Activated CD8-positive, alpha-beta memory T cell treated with anti-CD3 and anti-CD28 coated beads for 48 hours (primary cell): ENCODE measurements at places on chromosomes 6 and 20.

GRCh38 chr6:29964887-29965562, 22.7 kb downstream of the HLA-A start:
- no peak for DNase-seq

- DNase-seq = no peak
Observed at GRCh38 chr6:131283466-131284175, 148.4 kb downstream of the AKAP7 start.

- no peak for DNase-seq
Observed at GRCh38 chr6:100622907-100623692, 158.4 kb upstream of the SIM1 start.

- DNase-seq = no peak
Observed at GRCh38 chr6:111441678-111442243, 41.3 kb downstream of the REV3L start.

- DNase-seq = no peak
Observed at GRCh38 chr6:167861424-167861823, 34.7 kb downstream of the AFDN start.

DNA sequence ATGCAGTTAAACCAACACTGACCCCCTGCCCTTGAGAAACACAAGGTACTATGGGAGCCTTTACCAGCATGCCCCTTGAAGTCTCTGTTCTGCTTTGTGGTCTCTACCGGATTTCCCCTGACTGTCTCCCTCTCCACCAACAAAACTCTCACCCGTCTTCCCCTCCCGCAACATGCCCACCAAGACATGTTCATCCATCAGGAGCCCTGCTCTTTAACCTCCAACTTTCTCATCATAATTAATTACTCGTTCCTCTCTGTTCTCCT, 1.1 kb downstream of the ZNF165 start:
- DNase-seq = no peak

GRCh38 chr6:34128045-34128444, 17.8 kb downstream of the GRM4 start:
- no peak for DNase-seq

DNA sequence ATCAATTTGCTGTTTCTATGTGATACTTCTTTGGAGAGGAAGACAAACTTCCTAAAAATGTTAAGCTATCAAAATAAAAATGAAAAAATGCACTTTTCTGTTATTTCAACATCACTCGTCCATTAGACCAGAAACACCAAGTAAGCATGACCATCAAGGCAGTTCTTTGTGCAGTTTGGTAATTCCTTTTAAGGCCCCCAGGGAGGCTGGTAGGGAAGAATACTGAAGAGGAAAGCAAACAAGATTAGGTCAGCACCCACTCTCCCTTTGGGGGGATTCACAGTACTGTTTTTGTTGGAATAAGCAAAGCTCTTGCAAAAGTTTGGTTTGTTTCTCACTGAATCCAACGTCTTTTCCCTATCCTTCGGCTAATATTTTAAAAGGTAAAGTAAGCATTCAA, 206.8 kb upstream of the SLC35B3 start:
- no peak for DNase-seq

DNA sequence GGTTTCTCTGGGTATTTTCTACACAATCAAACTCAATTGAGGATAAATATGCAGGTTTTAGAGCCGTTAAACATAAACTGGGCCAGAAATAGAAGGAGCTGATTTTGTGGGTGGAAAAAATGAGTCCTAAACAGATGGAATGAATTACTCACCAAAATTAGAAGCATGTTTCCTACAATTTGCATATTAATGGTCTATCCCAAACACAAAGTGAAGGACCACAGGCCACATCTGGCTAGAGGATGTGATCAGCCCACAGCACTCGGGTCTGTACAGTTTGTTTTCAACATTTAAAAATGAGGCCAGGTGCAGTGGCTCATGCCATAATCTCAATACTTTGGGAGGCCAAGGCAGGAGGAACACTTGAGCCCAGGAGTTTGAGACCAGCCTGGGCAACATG, 296.3 kb downstream of the PREX1 start:
- DNase-seq = no peak

- DNase-seq = no peak
Observed at GRCh38 chr6:408599-409102, 17.1 kb downstream of the IRF4 start.

- DNase-seq = no peak
Observed at GRCh38 chr6:42366999-42367352, 84.8 kb downstream of the TRERF1 start.

- DNase-seq = no peak
Observed at GRCh38 chr6:47235964-47236760, 73.5 kb downstream of the TNFRSF21 start.

GRCh38 chr6:35808688-35809087, 3.5 kb downstream of the LHFPL5 start:
- DNase-seq = no peak

GRCh38 chr20:36085686-36086267, 68.8 kb upstream of the EPB41L1 start:
- no peak for DNase-seq

- DNase-seq = no peak
Observed at GRCh38 chr20:52747845-52748284, 224.3 kb upstream of the TSHZ2 start.

GRCh38 chr6:10194816-10195672, 219.8 kb downstream of the TFAP2A start:
- DNase-seq = no peak

DNA sequence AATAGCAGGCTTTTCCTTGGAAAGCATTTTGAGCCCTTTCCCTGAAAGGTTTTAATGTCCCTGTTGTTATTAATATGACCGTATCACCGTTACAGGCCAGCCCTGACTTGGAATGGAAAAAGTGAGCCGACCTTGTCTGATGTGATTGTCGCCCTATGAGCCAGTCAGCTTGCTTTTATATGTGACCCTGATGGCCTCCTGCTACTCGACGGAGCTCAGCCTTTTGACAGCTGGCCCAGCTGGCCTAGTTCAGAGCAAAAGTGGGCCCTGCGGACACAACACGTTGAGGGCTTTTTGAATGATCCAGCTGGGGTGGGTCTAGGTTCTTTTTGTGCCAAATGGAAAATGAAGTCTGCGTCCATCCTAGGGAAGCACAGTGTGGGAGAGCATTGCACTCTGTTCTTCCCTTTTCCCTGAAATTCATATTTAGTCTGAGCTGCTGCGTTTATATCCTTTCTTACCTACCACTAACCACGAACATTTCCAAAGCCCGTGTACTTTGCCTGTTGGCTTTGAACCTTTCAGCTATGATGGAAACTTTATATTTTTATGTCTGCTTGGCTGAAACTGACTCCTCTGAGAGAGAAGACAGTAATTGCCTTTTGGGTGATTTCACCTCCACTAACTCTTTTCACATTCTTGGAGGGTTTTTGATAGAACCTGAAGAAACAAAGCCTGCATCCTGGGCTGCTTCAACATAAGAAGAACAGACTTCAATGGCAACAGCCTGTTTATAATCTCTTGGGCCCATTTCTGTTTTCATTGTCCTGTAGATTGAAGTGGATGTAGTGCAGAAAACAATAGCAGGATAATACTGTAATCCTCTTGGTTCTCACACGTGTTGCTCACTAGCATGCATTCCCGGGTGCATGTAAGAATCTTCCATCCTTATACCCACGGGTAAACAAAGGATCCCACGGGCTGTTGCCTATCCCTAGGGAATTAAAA, 121.8 kb upstream of the HDGFL1 start:
- no peak for DNase-seq

DNA sequence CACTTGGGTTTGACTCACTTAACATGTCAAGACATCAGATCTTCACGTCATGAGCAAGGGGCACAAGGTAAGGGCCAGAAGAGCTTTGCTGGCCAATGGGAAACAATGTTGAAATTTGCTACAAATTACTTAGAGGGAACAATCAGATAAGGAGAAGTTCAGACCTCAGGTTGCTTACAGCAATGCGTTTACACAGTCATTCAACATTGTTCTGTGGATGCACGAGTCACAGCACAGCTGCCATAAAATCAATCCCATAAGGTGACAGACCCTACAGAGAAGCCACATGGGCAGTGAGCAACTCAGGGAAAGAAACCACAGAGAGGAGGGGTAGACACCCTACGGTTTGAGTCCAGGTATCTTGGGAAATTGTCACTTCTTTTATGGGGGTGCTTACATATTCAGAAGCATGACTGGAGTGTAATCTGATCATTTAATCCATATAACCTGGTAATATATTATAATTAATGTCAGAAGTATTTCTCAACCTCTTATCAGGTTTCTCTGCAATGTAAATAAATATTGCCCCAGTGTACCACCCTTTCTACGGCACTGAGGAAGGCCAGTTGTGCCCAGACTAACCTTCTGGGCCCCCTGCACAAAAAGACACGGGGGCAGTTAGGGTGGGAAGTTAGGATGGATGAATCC, 2.3 kb upstream of the SLC22A2 start:
- no peak for DNase-seq

DNA sequence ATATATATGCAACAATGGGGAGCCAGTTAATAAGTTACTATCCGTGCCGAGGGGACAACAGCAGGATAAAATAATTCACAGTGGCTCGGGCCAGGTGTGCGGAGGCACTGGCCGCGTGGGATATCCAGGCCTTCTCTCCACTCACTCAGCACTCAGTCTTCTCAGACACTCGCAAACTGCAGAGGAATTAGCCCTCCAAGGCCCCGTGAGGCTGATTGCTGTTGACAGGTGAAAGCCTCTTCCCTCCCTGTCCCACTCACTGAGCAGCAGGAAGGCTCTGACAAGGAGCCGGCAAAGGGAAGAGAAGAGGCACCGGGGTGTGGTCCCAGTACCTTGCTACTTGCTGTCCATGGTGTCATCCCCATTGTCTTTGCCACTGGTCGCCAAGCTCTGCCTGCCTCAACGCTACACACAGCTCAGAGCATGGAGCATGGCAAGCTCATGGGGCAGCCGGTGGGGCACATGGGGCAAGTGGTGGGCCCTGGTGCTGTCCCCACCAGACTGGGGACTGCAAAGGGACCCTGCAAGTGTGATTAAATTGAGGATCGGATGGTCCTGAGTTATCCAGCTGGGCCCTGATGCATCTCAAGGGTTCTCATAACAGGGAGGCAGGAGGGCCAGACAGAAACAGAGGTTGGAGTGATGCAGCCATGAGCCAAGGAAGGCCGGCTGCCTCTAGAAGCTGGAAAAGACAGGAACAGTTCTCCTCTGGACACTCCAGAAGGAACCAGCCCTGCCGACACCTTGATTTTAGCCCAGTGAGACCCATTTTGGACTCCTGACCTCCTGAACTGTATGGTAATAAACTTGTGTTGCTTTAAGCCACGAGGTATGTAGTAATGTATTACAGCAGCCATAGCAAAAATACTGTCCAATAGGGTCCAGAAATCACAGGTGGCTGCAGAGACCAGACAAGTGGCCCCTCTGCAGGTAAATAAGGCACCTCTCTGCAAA, 119.7 kb downstream of the PSMB1 start:
- no peak for DNase-seq

DNA sequence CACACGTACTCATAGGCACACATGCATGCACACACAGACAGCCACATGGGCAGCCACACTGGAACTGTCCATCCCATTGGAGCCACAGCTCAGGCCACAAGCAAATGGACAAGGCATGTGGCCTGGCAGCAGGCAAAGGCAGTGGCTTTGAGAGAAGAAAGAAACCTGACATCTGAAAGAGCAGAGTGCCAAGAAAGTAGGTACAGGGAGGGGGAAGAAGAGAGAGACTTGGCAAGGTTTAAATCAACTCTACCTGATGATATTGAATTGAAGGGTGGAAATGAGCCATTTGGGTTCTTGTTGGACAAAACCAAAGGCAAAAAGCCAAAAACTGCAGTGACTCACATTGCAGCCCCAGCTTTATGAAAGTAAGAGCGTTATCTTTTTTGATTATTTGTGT, 142.7 kb downstream of the PCSK2 start:
- no peak for DNase-seq

- no peak for DNase-seq
Observed at GRCh38 chr6:75794351-75794846, 45.4 kb downstream of the MYO6 start.

DNA sequence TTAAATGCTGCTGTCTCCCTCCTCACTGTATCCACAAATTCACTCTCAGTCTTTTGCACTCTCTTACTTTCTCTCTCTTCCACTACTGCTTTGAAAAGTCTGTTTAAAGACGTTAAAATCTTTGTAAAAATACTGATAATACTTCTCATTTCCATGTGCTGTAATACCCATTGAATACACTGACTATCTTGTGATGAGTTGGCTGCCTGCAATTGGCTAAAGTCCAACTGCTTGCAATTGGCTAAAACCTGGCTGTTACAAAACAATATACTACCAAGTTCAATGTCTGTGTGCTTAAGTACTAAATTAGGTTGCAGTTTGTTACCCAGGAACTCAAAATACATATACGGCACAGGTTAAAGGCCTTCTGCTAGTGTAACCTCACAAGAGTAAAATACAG, 264.8 kb downstream of the THBS2 start:
- DNase-seq = no peak

DNA sequence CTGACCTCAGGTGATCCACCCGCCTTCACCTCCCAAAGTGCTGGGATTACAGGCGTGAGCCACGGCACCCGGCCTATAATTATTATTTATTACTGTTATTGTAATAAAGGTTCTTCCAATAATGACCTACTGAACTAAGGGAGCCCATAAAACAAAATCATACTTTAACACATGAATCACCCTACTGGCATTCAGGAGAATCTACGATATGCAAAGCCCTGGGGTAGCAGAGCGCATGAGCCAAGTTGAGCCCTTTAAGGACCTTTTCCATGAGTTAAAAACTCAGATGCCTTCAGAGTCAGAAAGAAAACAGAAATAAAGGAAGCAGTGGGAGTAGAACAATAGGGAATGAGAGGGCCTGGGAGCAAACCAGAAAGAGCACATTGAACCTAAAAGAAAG, 41.5 kb downstream of the SNRPB start:
- DNase-seq = no peak

GRCh38 chr6:107692351-107692750, 131.8 kb downstream of the SCML4 start:
- DNase-seq = no peak

DNA sequence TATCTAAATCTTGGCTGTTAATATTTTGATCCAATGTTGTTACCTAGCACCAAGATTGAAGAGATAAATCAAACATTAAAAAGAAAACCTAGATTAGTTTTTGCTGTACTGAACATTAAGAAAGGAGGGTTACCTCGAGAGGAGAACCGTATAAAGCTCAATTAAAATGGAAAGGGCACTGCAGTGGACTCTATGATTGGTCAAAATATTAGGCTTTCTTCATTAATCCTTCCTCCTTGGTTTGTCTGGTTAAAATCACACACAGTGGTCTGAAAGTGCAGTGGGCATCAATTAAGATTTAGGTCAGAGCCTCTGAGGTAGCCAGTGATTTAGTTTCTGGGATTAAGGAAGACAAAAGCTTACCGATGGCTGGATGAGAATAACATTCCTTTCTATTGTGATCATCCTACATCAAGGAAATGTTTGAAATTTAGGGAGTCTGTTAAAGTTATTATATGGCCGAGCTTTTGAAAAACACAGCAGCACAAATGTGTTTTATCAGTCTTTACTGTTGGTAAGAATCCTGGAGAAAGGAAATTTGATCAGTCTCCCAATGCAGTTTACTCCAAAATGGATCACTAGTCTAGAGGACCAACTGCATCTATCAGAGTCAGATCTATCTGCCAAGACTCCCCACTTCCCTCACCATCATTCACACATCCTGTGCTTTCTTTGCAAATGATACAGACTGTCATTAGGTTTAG, 134.6 kb upstream of the NEDD9 start:
- DNase-seq = no peak

GRCh38 chr6:165615636-165616035, 47.4 kb downstream of the PDE10A start:
- DNase-seq = no peak

GRCh38 chr6:34547701-34548644, 8.2 kb downstream of the SPDEF start:
- DNase-seq = no peak
